Activated CD4-positive, alpha-beta T cell treated with anti-CD3 and anti-CD28 coated beads, Interleukin-2, Interleukin-4, amounts not matched to agents 100 ng/mL and 50 ng/mL, durations not matched to agents 16 hours and 8 hours (primary cell): ENCODE measurements at places on chromosomes 5 and 9.

DNA sequence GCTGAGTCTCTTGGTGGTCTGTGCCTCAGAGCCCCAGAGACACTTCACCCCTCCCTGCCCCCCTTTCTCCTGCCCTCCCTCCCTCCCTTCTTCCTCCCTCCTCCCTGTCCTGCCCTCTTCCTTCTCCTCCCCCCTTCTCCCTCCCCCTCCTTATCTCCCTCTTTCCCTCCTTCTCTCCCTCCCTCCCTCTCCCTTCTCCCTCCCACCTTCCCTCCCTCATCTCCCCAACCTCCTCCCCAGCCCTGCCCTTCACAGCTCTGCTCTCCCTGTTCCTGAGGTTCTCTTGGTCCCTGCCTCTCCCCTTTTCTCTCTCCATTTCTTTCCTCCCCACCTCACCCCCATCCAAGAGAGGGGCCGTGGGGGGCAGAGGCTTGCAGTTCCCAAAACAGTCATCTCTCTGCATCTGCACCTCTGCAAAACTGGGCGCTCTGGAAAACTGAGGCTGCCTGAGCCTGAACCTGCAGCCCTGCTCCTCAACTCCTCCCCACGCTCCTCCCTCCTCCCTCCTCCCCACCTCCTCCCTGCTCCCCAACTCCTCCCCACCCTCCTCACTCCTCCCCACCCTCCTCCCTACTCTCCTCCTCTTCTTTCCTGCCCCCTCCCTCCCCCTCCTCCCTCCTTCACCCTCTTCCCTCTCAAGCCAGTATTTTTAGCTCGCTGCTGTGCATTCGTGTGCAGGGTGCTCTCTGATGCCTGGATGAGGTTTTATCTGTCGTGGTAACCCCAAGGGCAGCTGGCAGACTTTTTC, 219.1 kb downstream of the C9orf50 start:
- no peak for DNase-seq

DNA sequence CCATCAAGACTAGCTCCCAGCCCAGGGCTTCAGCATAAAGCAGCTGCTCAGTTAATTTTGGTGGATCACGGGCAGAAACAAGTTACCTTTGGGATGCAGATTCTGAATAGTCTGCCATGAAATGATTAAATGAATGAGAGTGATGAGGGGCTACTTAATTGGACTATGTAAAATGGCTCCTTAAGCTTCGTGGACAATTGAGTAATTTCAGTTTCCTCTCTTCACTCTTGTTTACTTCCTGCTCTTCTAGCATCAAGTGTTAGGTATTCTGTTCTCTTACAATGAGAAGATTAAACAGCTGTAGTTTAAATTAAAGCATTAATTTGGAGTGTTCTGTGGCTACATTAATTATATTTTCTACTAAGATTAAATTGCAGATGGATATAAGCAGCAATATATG, 28.1 kb downstream of the PIK3R1 start:
- peak; percentile 15 for DNase-seq

DNA sequence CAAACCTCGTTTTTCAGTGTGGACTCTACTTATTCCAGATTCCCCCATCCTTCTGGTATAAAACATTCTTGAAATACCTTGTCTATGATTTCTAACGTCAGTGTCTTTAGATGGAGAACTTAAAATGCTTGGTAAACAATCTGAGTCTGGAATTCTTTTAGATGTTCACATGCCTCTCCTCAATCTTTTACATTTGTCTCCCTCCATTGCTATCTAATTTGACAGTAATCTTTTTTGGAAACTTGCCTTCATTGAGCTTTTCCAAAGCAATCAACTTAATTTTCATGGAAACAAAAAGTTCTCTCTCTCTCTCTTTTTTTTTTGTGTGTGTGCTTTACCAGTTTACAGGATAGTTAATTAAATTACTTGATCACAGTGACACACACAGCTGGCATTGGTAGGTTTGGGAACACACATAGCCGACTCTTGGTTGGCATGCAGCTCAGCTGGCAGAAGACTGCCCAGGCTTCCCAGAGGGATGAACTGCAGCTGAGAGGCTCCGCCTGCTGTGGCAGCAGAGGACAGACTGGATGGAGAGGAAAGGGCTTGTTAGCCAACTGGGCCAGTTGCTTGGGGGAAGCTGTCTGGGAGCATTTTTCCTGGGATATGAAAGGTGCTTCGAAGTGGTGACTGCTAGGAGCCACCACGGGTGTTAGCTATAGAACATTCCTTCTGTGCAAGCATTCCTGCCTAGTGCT, 271.3 kb downstream of the ZSWIM6 start:
- no peak for DNase-seq

DNA sequence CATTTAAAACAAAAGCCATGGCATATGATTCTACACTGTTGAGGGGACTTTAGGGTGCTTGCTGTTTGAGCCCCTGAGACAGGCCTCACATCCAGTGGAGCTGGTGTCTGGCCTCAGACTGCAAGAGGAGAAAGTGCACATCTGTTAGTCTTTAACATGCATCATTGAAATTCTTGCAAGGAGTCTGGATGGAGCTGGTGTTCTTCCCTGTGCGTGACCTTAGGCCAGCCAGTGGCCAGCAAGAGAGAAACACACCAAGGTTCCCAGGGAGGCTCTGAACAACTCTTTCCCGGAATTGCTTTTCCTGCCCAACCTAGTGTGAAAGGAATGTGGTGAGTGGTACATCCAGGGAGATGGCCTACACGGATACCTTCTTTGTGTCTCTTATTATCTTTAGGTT, 282.8 kb upstream of the TNC start:
- DNase-seq: no peak

GRCh38 chr5:131825404-131826013, 28.7 kb upstream of the FNIP1 start:
- no peak for DNase-seq

GRCh38 chr9:108087781-108088180, 598.2 kb upstream of the KLF4 start:
- DNase-seq: no peak

DNA sequence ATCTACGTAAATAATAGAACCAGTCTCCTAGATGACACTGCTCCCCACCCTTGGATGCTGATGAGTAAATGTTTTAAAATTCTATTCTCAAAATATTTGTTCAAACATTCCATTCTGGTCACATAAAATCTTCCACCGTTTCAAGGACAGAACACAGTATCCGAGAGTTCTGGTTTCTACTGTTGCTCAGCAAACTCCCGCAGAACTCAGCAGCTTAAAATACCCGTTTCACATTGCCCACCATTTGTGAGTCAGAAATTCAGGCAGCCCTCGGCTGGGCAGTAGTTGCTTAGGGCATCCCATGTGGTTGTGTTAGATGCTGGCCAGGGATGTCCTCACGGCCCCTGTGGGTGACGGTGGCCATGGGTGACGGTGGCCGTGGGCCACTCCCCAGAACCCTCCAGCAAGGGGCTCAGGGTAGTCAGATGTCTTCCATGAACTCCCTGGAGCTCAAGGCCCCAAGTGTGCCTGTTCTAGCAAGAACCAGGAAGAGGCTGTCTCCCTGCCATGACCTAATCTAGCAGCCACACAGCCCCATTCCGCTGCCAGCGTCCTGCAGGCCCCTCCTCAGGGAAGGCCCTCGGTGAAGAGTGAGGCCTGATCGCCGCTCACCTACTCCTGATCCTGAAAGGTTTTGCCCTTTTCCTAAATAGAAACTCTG, 17.4 kb downstream of the MGAT1 start:
- no peak for DNase-seq

DNA sequence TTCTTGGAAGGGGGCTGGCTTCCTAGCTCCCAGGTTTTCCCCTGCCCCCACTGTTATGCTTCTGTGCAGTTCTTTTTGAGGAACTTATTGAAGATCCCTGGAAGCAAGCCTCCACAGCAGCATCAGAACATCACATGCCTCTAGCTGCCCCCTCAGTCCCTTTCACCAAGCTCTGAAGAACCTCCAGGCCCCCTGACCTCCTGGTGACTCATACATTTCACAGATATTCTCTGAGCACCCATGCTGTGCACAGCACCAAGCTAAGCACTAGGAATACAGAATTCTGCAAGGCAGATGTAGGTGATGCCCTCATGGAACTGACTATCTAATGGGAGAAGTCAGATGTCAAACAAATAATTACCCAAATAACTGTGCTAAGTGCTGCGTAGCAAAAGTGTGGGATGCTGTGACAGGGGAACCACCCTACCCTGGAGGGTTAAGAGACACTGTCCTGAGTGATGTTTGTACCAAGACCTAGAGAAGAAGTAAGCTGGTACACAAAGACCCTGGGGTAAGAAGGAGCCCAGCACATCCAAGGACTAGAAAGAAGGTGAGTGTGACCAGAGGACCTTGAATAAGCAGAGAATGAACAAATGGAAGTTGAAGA, 213.7 kb upstream of the NR4A3 start:
- DNase-seq: no peak

DNA sequence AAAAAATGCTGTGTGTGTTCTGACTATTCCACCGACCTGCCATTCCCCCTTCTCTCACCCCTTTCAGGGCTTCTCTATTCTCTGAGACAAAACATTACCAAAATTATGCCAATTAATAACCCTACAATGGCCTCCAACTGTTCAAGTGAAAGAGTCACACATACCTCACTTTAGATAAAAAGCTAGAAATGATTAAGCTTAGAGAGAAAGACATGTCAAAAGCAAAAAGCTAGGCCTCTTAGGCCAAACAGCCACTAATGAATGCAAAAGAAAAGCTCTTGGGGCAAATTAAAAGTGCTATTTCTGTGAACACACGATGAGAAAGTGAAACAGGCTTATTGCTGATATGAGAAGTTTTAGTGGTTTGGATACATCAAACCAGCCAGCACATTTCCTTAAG, 279.6 kb upstream of the GRAMD2B start:
- DNase-seq: no peak

DNA sequence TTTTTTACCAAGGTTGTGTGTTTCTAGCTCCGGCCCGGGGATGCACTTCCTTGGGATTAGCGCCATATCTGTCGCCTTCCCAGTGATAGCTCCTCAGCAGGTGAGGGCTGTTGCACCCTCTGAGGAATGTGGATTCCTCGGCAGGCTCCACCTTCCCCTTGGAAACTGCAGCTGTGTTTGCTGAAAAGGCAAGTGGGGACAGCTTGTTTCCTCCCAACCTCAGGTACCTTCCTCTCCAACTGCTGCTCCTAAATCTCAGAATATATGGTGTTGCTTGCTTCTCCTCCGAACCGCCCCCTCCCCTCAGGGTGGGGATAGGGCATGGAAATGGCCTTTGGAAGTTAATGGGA, 1.3 kb downstream of the SLC1A1 start:
- DNase-seq: no peak

GRCh38 chr9:90996154-90997065, 194.8 kb downstream of the SYK start:
- no peak for DNase-seq

DNA sequence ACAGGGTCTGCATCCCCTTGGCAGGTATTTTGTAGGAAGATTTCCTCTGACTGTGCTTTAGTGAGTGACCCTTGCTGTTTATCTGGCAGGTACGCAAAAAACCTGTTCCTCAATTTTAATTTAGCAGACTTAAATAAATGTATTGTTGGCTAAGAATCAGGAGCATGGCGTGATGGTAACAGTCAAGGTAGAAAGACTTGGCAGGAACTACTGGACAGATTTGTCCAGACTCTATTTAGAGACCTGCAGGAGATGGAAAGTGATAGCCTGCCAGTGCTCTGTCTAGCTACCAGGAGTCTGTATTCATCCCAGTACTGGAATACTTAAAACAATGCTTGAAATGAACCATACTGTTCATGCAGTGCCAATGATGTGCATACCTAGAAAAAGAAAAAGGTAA, 78.8 kb upstream of the MAST4 start:
- no peak for DNase-seq

GRCh38 chr9:20242510-20243189, 379.6 kb downstream of the MLLT3 start:
- DNase-seq: peak; percentile 83

DNA sequence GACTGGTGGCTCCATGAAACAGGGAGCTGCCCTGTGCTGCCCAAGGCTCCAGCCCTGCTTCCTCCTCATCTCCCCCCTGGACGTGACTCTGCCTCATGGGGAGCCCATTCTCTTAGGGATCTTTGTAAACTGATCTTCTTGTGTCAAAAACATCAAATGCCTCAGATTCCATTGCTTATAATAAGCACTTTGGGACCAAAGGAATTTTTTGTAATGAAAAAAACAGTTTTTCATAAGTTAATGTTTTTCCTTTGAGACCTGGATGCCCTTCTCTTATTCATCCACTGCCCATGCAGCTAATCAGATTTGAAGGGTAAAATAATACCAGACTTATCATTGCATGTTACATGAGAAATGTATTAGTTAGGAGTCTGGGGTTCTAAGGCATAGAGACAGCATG, 41.7 kb downstream of the PALM2AKAP2 start:
- no peak for DNase-seq

DNA sequence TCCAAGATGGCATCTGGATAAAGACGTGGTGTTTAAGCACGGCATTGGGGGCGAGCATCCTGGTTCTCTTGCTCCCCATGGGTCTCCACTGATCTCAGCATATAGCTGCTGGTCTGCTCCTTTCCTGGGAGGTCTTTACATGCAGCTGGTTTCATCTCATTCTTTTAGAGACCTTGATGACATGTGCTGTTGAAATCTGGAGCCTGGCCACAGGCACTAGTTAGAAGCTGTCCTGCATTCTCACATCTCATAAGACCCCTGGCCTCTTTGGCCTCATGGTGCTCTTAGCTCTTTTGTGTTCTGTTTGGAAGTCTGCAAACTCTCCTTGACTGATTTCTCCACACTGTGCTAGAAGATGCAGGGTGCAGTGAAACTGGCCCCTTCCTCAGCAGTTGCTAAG, 113.0 kb downstream of the SMARCA2 start:
- no peak for DNase-seq

DNA sequence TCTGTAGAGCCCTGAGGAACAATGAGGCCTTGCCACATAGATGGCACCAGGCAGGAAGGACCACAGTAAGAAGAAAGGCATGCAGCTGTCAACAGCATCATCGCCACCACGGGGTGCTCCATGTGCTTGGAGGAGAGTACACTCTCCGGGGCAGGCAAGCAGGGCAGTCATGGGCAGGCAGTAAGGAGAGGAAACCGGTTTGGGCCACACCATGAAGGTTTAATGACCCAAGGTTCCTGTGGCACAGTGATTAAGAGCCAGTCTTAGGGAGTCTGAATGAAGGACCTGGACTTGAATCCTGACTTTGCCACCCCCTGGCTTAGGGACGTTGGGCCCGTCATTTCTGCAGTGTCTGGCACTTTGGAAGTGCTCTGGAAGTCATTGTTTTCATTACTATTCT, 80.6 kb upstream of the ZBTB43 start:
- no peak for DNase-seq

GRCh38 chr5:140043508-140043872, 391 bp upstream of the NRG2 start:
- DNase-seq: no peak

GRCh38 chr5:68115584-68115983, 100.0 kb upstream of the PIK3R1 start:
- DNase-seq: no peak
